ENCODE measurements at places on chromosomes 11 and 22. TPM values are rescaled to one million over a fixed set of nuclear protein-coding genes. Genes with fewer than 3 reads are reported as not detected.
A peak's percentile ranks its signal among the peaks of the same experiment; 100 is the strongest.

Gene TUB
- total RNA-seq, result under 0.01 TPM

Gene SYT12
- 10.6 TPM for total RNA-seq

Gene TMEM223
- 15.1 TPM for total RNA-seq

Gene LSP1
- total RNA-seq, result not detected

Gene A4GALT
- 64.8 TPM for total RNA-seq

GRCh38 chr11:9575260-9576240 is 2.1 kb downstream of the WEE1 start:
- DNase-seq, result peak; percentile 90

DNA sequence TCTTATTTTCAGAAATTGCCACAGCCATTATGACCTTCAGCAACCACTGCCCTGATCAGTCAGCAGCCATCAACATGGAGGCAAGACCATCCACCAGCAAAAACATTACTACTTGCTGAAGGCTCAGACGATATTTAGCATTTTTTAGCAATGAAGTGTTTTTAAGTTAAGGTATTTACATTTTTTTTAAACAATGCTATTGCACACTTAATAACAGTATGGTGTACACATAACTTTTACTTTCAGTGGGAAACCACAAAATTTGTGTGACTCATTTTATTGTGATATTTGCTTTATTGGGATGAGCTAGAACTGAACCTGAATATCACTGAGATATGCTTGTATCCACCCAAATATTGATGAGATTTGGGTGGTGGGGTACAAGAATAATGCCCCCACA is 110.9 kb downstream of the TSPAN18 start:
- no peak for DNase-seq

DNA sequence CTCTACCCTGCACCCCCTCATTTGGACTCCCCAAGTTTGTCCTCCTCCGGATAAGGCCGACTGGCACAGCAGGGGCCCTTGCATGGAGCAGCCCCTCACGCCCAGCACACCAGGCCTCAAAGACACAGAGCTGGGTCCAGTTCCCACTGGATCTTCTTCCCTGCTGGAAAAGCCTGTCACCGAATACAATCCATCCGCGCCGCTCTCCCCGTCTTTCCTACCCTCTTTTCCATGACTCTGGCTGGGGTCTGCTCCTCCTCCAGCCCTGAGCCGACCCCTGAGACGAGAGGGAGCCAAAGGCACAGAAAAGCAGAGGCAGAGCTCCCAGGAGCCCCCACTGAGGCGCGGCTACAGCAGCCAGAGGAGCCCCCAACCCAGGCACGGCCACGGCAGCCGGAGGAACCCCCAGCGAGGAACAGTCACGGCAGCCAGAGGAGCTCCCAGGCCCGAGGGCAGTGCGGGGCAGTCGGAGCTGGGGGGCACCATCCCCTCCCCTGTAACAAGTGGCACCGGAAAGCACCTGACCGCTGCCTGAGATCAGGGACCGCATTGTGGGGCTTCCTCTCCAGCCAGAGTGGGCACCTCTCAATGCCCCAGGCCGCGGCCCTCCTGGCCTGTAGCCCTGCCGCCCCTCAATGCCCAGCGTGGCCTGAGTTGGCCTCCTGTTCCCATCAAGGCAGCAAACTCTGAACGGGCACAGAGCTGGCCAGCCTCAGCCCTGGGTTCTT is 12.0 kb downstream of the ALG12 start:
- DNase-seq, result no peak

- DNase-seq, result peak; percentile 52
These were observed 389.0 kb downstream of the TBC1D22A start for GRCh38 chr22:47151490-47151889.

DNA sequence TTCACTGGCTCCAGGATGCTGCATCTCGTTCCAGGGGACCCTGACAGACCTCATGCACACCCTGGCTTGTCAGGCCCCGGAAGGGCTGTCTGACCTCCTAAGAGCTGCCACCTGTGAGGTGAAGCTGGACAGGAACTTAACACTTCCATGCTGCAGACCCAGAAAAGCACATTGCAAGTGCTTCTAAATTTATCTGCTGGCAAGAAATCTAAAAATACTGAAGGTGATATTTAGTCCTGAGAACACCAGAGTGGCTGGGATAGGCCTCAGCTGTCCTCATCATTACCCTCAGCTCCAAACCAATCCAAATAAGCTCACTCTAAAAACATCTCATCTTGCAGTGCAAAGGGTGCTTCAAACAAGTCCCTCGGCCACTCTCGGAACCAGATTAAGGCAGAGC is 46.7 kb downstream of the ABTB2 start:
- DNase-seq, result no peak

GRCh38 chr22:44544816-44545433 is 46.9 kb upstream of the RTL6 start:
- DNase-seq, result no peak

DNA sequence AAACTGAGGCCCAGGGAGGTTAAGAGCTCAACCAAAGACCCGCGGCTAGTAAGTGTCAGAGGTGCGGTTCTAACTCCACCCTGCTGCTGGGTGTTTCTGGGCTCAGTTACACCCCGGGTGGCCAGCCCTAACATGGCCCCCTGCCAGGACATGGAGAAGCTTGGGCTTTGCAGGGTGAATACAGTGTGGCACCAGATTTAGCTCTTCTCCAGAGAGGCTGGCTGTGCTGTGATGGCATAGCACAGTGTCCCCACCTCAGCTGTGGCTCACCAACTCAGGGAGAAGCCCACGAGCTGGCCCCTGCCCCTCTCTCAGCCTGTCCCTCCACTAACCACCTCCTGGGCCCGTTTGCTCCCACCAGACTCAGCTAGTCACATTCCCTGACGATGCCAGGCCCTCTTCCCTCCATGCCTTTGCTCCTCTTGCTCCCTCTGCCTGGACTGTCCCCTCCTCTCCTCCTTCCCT is 7.0 kb downstream of the UCP3 start:
- DNase-seq, result no peak

- peak; percentile 99 for DNase-seq
These were observed 16.9 kb downstream of the CTNND1 start for GRCh38 chr11:57778318-57779037.

GRCh38 chr22:49600468-49600867 is 227.2 kb downstream of the BRD1 start:
- DNase-seq, result no peak

DNA sequence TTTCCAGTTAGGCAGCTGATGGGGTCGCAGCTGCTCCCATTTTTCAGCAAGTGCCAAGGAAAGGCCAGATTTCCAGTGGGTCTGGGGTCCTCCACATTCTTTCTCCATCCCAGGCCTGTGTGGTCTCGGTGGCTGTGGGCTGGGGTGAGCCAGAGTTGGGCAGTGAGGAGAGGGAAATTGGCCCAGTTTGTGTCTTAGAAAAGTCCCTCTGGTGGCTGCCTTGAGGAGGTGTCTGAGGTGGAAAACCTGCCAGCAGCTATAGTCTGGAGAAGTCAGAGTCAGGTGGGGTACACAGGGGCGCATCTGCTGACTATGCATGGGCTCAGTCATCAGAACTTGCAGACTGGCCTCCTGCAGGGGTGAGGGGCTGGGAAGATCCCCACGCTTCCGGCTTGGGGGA is 30.5 kb downstream of the MRGPRD start:
- peak; percentile 4 for DNase-seq

GRCh38 chr22:41910050-41911000 is 4.5 kb downstream of the SHISA8 start:
- no peak for DNase-seq

DNA sequence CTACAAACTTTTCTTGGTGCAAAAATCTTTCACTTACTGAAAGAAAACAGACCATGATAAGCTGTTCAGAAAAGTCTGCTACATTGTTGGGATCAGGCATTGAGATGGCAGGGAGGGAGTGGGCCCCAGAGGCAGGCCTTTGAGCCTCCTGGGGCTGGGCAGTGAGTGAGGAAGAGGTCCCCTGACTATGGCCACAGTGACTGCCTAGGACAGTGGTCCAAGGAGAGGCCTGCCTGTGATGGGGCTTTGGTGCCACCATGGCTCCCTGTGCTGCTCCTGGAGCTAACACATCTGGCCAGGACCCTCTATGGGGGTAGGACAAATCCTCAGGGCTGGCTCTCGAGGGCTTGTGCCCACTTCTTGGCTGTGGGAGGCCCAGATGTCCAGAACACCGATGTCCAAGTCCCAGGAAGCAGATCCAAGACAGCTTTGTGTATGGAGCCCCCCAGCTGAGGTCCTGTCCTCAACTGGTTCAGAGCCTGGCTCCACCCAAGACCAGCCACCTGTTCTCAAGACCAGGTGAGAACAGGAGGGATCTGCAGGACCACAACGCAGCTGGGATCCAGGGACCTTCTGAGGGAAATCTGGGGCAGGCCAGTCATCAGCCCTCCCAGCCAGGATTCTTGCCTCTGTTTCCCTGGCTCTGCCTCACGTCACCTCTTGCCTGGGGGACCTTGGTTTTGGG is 36.9 kb downstream of the PPM1F start:
- DNase-seq, result no peak

- DNase-seq, result no peak
These were observed 53.2 kb downstream of the GRIK4 start for GRCh38 chr11:120564573-120565311.

GRCh38 chr11:83278351-83278750 is 7.8 kb downstream of the CCDC90B start:
- DNase-seq, result no peak

GRCh38 chr11:45692808-45693453 is 27.5 kb upstream of the CHST1 start:
- no peak for DNase-seq

Data from renal cortical epithelial cell (primary cell).